ENCODE measurements at places on chromosomes 3 and 15. TPM values are rescaled to one million over a fixed set of nuclear protein-coding genes. Genes with fewer than 3 reads are reported as not detected.

UPK1B gene
- polyA plus RNA-seq: 0.11 TPM

ALDH1A3 gene
- not detected for polyA plus RNA-seq

IL17RC gene
- polyA plus RNA-seq: 11.9 TPM

CYP19A1 gene
- not detected for polyA plus RNA-seq

CHST13 gene
- polyA plus RNA-seq: not detected

LTF gene
- polyA plus RNA-seq: not detected

CD276 gene
- not detected for polyA plus RNA-seq

MAGEL2 gene
- polyA plus RNA-seq: not detected

ADAMTS9 gene
- not detected for polyA plus RNA-seq

NANOGP8 gene
- polyA plus RNA-seq: not detected

A4GNT gene
- not detected for polyA plus RNA-seq

IL5RA gene
- not detected for polyA plus RNA-seq

Data from naive thymus-derived CD4-positive, alpha-beta T cell (primary cell).